ENCODE measurements at places on chromosomes 13 and 19.
A peak's percentile ranks its signal among the peaks of the same experiment; 100 is the strongest.

GRCh38 chr19:31232180-31232579, 117.1 kb downstream of the TSHZ3 start:
- DNase-seq: no peak

GRCh38 chr13:44765001-44765471, 188.9 kb upstream of the TSC22D1 start:
- DNase-seq: no peak

GRCh38 chr13:101611491-101612475, 159.3 kb downstream of the ITGBL1 start:
- DNase-seq: no peak

- DNase-seq: no peak
These were observed 93.8 kb upstream of the ARHGEF7 start for GRCh38 chr13:111021270-111021669.

DNA sequence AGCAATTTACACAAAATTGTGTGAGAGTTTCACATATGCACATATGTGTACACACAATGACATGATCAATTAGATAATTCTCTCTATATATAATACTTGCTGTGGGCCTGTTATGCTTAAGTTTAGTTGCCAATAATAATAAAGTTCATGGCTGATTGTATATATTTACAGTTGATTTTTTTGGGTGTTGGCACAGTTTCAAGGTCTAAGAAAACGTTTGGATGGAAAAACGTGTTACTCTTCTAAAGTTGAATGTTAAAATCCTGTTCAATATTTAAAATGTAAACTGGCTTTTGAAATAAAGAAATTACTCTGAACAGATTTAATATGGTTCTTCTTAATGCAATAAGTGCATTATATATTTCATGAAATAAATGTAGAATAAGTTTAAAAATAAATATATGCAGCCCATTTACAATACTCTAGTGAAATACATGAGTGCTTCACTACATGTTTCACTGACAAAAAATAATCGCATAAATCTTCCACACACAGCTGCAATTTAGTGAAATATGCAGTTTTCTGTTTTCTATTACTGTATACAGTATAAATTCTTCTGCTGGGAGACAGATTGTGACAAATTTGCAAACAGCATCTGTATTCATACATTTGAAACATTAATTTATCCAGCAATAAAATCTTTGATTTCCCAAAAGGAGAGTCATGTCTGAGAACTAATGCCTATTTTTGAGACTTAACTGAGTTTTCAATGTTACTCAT, 586.9 kb upstream of the KLHL1 start:
- DNase-seq: no peak

DNA sequence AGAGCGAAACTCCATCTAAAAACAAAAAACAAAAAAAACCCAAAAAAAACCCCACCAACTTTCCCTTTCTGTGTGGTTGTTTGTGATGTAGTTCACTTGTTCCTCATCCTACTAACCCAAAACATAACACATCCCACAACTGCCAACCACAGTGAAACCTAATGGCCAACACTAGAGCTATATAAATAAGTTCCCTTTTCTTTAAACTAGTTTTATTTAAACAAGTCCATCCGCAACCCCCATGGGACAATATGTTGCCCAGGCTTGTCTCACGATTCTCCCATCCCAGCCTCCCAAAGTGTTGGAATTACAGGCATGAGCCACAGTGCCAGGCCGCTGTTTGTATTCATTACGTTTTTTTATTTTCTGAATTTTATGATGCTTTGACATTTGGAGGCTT, 71.2 kb upstream of the ADGRE5 start:
- no peak for DNase-seq

GRCh38 chr13:35917252-35917941, 213.8 kb downstream of the DCLK1 start:
- no peak for DNase-seq

DNA sequence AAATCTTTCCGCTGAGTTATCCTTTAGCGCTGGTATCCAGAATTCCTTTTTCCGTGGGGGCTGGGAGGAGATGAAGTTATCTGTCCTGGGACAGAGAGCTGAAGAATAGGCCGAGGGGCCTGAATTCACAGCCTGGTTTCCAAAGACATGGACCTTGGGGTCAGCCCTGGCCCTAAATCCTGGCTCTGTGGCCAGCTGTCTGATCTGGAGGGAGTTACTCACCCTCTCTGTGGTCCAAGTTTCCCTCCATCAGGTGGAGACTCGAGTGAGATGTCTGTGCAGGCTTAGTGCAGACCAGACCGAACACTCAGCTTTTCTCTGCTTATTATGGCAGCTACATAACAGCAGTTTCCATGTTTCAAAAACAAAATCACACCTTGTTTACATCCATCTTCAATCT, 59.6 kb downstream of the CDADC1 start:
- DNase-seq: no peak

DNA sequence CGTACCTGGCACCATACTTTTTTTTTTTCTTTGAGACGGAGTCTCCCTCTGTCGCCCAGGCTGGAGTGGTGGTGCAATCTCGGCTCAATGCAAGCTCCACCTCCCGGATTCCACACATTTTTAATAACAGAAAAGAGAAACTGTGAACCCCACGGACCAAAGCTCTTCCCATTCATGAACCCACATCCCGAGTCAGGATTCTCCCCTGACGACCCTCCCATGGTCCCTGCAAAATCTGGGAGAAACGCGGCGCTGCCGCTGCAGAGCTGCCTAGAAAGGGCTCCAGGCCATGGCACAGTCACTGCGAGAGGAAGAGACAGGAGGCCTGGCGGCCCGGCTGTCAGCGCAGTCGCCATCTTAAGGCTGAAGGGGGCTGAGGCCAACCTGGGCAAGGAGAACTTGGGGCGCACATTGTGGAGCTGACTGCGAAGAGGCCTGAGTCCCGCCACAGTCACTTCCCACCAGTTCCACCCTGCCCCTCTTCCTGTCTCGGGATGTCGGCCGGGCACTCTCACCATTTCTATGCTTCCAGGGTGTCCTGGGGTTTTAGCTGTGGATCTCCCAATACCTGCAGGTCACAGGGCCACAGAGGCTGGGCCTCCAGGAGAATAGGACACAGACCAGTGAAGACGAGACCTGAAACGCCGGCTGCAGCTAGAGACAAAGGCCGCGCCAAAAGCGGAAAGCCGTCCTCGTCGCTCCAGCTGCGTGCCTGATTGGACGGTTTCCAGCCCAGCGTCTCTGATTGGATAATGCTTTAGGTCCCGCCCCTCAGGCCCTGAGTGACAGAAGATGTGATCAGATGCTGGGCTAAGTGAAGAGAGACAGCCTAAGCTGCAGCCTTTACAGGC, 71.0 kb downstream of the ZNF486 start:
- DNase-seq: peak; percentile 96

GRCh38 chr19:58166708-58167280, 16.1 kb upstream of the ZNF274 start:
- no peak for DNase-seq

DNA sequence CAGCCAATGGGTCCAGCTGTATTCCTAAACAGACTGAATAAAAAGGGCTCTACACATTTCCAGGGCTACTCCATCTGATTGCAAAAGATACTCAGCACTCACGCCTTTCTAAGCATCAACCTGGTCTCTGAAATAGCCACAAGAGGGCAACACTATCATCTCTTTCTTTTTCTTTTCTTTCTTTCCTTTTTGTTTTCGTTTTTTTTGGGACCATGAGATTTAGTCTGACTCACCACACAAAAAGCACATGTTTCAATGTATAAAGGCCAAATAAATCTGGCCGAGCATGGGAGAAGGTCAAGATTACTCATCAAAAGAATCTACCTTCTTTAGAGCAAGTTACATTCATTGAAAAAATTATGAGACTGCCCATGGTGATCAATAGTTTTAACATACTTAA, 805.6 kb upstream of the ARGLU1 start:
- DNase-seq: no peak

DNA sequence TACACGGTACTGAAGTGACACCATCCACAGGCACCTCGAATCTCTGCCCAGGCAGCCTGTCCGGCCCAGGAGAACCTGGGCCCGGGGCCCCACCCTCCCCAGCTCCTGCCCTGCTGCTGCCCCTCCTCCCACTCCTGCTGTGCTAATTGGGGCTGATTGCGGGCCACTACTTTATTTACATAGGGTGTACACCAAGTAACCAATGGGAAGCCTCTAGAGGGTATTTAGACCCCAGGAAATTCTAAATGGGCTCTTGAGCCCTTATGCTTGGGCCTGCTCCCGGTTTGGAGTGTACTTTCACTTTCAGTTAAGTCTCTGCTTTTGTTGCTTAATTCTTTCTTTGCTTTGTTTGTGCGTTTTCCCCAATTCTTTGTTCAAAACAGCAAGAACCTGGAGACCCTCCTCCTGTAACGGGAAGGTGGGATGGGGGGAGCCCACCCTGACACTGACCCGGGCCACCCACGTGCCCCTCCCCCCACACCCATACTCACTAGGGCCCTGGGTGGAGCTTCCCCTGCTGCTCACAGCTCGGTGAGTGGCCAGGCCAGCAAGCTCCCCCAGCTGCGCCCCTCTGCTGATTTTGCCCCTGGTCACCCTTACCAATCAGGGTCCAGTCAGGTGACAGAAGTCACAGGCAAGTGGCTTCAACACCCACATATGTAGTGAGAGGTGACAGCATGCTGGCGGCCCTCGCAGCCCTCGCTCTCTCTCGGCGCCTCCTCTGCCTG, 9.4 kb downstream of the SCGB2B2 start:
- no peak for DNase-seq

Measured in head of caudate nucleus (tissue), 42 donors.